ENCODE measurements at places on chromosomes 12 and 14.

DNA sequence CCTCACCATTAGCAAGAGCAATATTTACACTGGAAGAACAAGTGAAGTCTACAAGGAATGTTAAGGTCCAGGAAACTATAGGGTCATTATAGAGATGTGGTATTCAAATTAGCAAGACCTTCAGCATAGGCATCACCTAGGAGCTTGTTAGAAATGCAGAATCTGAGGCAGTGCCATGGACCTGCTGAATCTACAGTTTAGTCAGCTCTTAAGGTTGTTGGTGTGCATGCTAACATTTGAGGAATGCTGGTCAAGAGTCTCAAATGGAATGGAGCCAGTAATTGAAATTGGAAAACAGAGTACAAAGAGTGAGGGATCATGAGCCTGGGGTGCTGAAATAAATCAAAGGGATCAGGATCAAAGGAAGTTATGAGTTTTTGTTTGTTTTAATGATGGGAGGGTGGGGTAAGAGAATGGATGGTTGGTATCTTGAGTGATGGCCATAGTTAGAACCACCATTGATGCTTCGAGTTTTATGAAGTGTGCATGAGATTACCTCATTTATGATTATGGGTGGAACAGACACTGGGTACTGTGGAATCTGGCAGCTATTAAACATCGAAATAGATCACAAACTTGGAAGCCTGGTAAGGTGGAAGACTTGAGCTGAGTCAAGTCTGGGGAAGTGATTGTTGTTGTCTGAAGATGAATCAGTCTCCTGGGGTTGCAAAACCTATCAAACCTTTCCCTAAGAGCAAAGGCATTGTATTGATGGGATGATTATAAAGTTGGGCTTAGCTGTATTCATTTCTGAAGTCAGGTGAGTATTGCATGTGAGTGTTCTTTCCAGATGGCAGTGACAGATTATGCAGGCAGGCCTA lies 323.3 kb upstream of the E2F7 start:
- no peak for DNase-seq

- DNase-seq = no peak
These were observed 1.9 kb upstream of the ITGB7 start for GRCh38 chr12:53208877-53209463.

GRCh38 chr14:54440037-54440436 lies 1.1 kb downstream of the CNIH1 start:
- no peak for DNase-seq

- no peak for DNase-seq
These were observed at the start of gene STAB2 for GRCh38 chr12:103586791-103587370. Gene STAB2, plus strand, starts transcription at chr12:103587273. Its CDS starts 204 bp downstream, at chr12:103587477.

All from activated CD4-positive, alpha-beta T cell treated with anti-CD3 and anti-CD28 coated beads for 1 hour (primary cell).